ENCODE measurements at places on chromosomes 5 and 9. TPM values are rescaled to one million over a fixed set of nuclear protein-coding genes. Genes with fewer than 3 reads are reported as not detected.

SCAI gene
- total RNA-seq: 10.5 TPM

DAB2 gene
- total RNA-seq: 37.2 TPM

P4HA2 gene
- total RNA-seq: 0.50 TPM

CCDC171 gene
- 1.5 TPM for total RNA-seq

KCNIP1 gene
- not detected for total RNA-seq

DNA sequence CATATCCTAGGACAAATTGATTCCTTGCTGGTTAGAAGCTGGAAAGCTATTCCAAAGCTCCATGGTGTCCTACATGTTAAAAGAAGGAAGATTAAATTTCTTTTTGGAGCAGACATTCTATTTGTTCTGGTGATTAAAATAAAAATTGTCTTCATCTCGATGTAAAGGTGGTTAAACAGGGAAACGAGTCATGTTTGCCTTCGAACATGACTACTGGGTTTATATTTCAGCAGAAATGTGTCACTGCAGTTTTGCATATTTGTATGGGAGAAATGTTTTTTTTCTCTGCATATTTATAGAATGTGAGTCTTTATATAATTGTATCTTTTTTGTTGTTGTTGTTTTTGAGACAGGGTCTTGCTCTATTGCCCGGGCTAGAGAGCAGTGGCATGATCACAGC lies 36.4 kb downstream of the ADAMTS12 start:
- DNase-seq: no peak

- DNase-seq: no peak
These were observed 264.3 kb upstream of the PANK3 start for GRCh38 chr5:168843277-168844015.

GRCh38 chr9:100662122-100662521 lies 84.2 kb downstream of the CAVIN4 start:
- DNase-seq: no peak

- DNase-seq: no peak
These were observed 129.8 kb downstream of the GNAQ start for GRCh38 chr9:77901771-77902170.

DNA sequence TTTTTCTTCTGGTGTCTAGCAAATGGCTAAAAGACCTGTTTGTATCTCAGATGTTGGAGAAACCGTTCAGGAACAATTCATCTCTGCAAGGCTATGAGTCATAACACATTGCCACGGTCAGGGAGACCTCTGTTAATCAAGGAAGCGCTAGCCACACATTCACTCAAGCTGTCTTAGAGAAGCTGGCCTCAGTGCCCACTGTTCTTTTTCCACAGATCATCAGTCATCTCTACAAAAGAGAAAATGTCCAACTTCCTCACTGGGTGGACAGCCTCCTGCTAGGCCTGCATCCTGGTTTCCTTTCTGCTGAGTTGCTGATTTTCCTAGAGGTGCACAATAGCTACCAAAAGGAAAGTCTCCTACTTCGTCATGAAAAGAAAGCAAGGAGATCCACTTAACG lies 360.5 kb downstream of the BNC2 start:
- DNase-seq: no peak

- DNase-seq: no peak
These were observed 87.4 kb downstream of the APBA1 start for GRCh38 chr9:69584759-69585158.

GRCh38 chr9:88998503-88998902 lies 7.2 kb downstream of the S1PR3 start:
- no peak for DNase-seq

GRCh38 chr5:134088994-134089560 lies 25.4 kb upstream of the TCF7 start:
- DNase-seq: no peak

DNA sequence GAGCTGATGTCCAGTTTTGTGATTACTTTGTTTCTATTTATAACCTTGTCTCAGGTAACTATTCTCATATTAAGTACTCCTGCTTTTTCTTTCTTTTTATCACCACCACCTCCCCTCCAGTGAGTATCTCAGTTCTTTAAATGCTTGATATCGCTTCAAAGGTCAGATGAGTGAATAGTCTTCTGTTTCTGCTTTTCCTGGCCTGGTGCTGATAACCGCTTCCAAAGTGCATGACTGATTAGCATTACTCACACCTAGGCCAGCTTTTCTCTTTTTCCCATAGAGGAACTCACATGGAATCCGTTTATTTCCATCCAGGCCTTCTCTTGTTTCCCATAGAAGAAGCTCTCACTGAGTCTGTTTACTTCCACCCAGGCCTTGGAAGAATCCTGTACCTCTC lies 3.2 kb downstream of the SLC36A1 start:
- DNase-seq: no peak

- no peak for DNase-seq
These were observed 66.8 kb upstream of the IL17B start for GRCh38 chr5:149445739-149446369.

GRCh38 chr5:150511578-150512367 lies 3.8 kb downstream of the NDST1 start:
- no peak for DNase-seq

DNA sequence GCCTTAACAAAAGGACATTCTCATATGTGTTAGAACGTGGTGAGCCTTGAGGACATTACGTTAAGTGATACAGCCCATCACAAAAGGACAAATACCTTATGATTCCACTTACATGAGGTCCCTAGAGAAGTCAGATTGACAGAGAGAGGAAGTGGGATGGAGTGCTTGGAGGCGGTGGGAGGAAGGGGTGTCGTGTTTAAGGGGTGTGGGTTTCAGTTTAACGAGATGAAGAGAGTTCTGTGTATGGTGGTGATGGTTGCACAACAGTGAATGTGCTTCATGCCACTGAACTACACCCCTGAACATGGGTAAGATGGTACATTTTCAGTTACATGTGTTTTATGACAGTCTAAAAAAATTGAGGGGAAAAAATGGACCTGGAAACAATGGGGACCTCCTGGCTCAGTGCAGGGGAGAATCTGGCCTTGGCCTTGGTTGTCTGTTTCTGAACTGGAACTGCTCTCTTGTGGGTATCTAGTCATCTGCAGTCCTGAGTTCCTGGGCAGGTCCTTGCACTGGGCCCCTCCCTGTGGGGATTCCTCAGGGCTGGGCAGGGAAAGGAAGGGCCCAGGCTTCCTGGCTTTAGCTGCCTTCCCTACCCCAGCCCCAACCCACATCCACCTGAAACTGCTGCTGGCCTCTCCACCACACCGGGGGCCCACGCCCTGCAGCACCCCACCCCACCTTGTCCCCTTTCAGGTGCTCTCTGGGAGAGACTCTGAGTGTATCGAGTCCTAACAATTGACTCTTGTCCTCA lies 17.8 kb downstream of the LRRC8A start:
- DNase-seq: no peak

GRCh38 chr5:11719888-11720481 lies 184.3 kb downstream of the CTNND2 start:
- DNase-seq: no peak

GRCh38 chr5:149747141-149747832 lies 17.2 kb downstream of the PPARGC1B start:
- DNase-seq: no peak

DNA sequence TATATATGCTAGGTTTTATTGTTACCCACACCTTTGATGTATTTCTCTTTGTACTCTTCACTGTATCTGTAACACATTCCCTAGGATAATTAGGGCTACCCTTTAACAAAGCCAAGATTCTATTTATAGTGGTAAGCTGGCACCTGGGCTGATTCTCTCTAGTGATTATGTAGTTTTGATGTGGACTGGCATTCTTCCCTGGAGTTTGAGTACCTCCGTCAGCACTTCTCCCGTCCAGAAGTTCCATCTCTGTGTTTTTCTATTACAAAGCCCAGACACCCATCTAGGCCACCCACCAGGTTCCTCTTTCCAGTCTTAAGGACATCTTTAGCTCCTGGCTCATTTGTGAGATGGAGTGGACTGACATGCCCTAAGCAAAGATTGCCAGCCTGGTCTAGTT lies 55.9 kb upstream of the CDKN2B start:
- DNase-seq: no peak

DNA sequence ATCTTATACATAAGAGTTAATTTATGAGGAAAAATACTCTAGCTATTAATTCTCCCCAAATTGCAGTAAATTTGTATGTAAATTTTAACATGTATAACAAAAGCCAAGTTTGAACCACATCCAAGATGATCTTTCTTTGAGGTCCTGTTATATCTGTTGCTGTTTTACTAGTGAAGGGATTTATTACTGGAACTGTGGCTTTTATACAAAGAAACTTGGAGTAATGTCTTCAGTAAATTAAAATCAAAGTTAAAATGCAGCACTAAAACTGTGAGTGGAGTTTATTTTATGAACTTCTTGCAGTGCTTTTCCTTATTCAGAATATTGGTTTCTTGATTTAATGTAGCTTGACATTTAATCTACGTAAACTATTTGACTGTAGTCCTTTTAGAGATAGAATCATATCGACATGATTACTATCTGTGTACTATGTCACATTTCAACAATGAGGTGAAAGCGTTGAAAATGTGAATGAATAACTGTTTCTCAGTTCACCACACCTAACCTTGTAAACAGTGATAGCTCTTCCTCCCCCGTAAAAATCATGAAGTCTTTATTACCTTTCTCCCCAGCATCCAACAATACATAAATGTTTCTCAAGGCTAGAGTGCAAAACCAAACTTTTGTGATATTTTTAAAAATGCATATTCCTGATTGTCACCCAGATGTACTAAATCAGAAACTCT lies 53.2 kb upstream of the ISOC1 start:
- no peak for DNase-seq

GRCh38 chr5:14292766-14293658 lies 149.9 kb downstream of the TRIO start:
- DNase-seq: no peak

GRCh38 chr9:130167927-130168326 lies 4.3 kb upstream of the NCS1 start:
- DNase-seq: no peak

DNA sequence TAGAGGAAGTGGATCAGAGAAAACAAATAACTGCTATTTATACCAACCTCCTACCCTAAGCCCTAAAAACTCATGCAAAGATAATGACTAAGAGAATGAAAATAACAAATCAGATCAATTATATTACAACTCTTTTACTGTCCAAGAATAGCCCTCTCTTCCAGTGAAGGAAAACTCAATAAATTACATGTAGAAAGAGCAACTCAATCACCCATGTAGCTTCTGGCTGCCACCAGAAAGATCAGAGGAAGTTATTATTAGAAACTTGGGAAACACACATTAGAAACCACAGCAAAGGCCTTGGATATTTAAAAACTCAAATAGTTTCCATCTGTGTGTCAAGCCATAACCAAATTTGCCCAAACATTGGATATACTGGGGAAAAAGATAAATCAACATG lies 134.0 kb upstream of the TARS1 start:
- no peak for DNase-seq

Measured in T-helper 17 cell (primary cell).